ENCODE measurements at places on chromosomes 1 and 21. TPM values are rescaled to one million over a fixed set of nuclear protein-coding genes. Genes with fewer than 3 reads are reported as not detected.
A peak's percentile ranks its signal among the peaks of the same experiment; 100 is the strongest.

DNA sequence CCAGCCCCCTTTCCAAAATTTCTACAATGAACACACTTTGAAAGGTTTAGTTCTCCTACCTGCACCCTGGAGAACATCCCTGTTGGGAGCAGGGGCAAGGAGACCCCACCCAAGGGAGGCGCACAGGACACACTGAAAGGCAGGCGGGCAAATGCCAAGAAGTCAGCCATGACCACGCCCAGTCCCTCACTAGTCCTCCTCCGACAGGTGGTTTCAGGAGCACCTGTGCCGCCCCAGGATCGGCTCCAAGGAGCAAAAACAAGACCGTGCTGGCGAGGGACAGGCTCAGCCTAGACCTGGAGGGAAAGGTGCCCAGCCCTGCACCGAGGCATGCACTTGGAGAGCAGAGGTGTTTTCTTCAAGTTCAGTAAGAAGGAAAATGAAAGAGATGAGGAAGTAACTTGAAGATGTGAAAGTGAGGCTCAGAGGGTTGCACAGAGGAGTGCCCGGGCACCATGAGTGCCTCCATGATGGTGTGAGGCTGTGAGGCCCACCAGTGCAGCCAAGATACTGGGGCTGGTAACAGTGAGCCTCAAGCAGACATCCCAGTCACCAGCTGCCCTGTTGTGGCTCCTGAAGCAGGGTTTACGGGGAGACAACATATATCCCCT, 19.6 kb upstream of the NADK start:
- no peak overlapping the region for H3K27ac ChIP-seq
- no peak overlapping the region for H3K4me3 ChIP-seq
- H3K4me1 ChIP-seq = no peaks in the 10 kb centered on the region

DNA sequence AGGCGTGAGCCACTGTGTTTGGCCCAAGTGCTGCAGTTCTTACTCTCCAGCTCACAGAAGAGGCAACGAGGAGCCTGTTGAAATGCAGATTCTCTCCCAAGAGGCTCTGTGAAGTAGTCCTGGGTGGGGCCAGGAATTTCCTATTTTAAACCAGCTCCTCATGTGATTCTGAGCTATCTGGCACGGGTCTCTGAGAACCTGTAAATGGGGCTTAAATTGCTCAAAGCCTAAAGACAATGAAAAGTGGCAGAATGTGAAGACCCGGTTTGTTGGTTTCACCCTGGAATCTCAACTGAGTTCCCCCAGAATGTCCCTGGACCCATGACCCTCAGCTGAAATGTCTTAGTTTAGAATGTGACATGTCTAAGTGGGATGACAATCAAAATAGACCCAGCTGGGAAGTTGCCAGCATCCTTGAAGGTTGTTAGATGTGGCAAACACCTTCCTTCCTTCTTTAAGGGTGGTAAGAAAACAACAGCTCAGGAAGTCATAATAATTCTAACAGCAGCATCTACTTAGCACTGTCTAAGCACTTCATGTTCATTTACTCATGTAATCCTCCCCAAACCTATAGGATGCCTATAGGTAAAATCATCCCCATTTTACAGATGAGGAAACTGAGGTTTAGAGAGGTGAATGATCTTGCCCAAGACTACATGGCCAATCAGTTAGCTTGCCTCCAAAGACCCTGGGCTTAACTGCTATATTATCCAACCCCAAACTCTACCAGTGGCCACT, 20.9 kb upstream of the ATP5PO start:
- no peak for DNase-seq
- no peaks in the 10 kb centered on the region for H3K4me1 ChIP-seq
- H3K36me3 ChIP-seq = no peaks in the 10 kb centered on the region
- no peak overlapping the region for H3K27ac ChIP-seq
- H3K27me3 ChIP-seq = no peaks in the 10 kb centered on the region

The EFCAB14 gene
- 123 TPM for total RNA-seq

DNA sequence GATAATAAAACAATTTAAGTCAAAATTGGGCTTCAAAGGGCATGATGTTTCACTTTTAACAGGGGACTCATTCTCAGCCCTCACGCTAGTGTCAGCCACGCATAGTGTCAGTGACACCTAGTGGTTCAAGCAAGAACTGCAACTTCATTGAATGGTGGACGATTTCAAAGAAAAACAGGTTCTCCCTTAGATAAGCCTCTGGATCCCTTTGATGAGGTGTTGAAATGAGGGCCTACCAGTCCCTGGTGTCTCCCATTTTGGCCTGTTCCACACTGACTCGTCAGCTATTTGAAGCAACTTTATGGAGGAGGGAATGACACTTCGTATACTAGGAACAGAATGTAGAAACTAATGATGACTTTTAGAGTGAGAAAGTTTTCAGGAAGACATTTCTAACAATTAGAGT, 56.2 kb downstream of the FCRL5 start:
- no peak overlapping the region for H3K4me3 ChIP-seq
- no peak for DNase-seq
- H3K4me1 ChIP-seq = no peaks in the 10 kb centered on the region

- H3K27me3 ChIP-seq = no peaks in the 10 kb centered on the region
- no peaks in the 10 kb centered on the region for H3K36me3 ChIP-seq
- H3K4me3 ChIP-seq = no peak overlapping the region
- DNase-seq = peak; percentile 54
Observed at GRCh38 chr1:208093754-208094719, 150.1 kb downstream of the PLXNA2 start.

- no peaks in the 10 kb centered on the region for H3K4me1 ChIP-seq
- H3K27ac ChIP-seq = no peak overlapping the region
- DNase-seq = no peak
- no peaks in the 10 kb centered on the region for H3K36me3 ChIP-seq
Observed at GRCh38 chr21:45418301-45419071, 13.5 kb downstream of the COL18A1 start.
